ENCODE measurements at places on chromosomes 3 and 15.

GRCh38 chr3:43206632-43207031 is 79.7 kb upstream of the SNRK start:
- DNase-seq, result no peak

GRCh38 chr15:90001062-90001682 is at the start of gene ZNF710:
TSS of gene ZNF710 (plus strand) at chr15:90001324. CDS start at chr15:90067138, 65,814 bp downstream.
- DNase-seq, result peak; percentile 44

GRCh38 chr15:71659730-71660067 is 150.7 kb upstream of the NR2E3 start:
- no peak for DNase-seq

GRCh38 chr15:34128898-34129297 is 27.0 kb downstream of the PGBD4 start:
- DNase-seq, result no peak

- no peak for DNase-seq
These were observed 563.6 kb downstream of the NAALADL2 start for GRCh38 chr3:175422744-175423143.

DNA sequence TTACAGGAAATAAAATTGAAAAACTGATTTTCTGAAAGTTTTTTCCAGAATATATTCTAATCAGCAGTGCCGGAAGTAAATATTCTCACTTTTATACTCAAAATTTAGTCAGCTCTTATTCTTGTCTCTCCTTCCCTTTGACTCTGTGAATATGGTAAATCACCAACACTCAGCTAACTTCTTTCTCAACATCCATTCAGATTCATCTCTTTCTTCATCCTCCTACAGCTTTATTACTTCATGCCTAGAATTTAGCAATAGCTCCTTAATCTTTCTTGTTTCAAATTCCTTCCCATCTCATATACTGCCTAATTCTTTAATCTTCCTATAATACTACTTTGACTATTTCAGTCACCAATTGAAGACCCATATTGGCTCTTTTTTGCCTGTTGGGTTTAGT is 67.9 kb downstream of the FGF7 start:
- no peak for DNase-seq

GRCh38 chr3:144499001-144499930 is 527.6 kb downstream of the DIPK2A start:
- DNase-seq, result no peak

GRCh38 chr3:121542924-121543323 is 2.9 kb downstream of the POLQ start:
- DNase-seq, result no peak

DNA sequence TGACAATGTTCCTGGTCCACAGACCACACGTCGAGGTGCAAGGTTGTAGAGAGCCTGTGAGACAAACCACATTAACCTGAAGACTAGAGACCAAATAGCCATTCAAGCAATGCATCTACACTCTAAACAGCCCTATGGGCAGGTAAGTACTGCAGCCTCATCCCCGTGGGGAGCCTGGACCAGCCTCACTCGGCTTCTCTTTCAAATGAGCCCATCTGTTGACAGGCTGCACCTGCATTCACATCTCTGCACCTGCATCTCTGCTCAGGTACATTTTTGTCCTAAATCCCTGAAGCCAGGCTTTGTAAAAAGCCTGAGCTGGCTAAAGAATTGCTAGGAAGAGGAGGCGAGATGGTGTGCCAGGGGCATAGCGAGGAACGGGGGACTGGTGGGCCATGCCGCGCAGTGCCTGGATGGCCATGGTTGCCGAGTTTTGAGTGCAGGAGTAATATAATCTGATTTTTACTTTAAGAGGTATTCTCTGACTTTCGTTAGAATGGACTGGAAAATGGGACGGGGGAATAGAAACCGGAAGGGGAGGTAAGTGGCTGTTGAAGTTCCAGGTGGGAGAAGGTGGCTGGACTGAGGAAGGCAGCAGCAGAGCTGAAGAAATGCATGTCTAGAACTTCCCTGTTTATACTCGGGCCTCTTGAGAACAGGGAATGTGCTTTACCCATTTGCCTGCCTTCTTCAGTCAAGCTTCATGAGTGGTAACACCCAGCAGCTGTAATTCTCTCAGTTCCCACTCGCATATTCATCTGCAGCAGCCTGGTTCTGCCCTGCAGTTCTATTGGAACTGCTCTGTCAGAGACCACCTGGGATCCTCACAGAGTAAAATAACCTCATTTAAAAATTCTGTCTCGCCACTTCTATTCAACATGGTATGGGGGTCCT is 226.4 kb downstream of the OPA1 start:
- no peak for DNase-seq

GRCh38 chr3:5205165-5205941 is 17.8 kb downstream of the EDEM1 start:
- DNase-seq, result no peak

DNA sequence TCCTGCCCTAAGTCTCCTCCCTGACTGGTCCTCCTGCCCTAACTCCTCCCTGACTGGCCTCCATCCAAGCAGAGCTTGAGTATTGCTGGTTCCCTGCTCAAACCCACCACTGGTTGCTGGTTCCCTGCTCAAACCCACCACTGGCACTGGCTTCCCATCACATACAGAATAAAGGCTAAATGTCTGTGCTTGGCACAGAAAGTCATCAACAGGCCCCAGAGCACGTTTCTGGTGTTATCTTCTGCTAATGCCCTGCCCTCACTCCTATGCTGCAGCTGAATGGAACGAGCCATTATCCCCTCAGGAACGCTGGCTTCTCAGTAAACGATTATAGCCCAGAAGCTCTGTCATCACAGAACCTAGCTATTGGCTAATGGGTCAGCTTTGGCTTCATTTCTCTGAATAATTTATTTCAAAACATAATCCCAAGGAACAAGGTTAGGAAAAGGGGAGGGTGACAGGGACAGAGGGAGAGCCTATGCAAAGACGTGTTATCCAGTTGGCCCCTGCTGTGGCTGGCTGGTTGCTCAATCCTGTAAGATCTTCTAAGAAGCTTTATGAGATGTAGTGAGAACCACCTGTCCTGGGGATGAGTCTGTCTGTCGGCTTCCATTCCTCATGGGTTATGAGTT is 6.3 kb upstream of the MUC20 start:
- DNase-seq, result no peak

Measured in brain microvascular endothelial cell (primary cell).